ENCODE measurements at places on chromosomes 6 and 20.

GRCh38 chr6:31645325-31645724, 7.1 kb downstream of the BAG6 start:
- H3K4me3 ChIP-seq, result no peak overlapping the region
- peaks cover 51% of the 10 kb centered on the region for H3K36me3 ChIP-seq
- H3K4me1 ChIP-seq, result peaks cover 3% of the 10 kb centered on the region

DNA sequence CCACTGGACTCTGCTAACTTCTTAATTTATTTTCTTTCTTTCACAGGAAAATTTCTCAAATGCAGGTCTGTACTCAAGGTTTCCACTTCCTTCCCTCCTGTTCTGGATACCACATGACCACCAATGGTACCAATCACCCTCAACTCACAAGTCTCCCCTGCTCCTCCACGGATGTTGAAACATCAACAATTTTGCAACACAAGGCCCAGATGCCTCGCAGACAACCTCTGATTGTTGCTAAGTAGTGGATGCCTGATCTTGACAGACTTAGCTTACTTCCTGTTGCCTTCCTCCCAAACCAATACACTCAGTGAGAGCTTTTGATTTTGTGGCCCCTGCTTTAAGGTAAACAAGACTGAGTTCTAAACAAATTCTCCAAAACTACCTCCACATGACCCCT, 146.6 kb downstream of the FRK start:
- no peaks in the 10 kb centered on the region for H3K4me1 ChIP-seq
- DNase-seq, result no peak
- H3K27ac ChIP-seq, result no peak overlapping the region
- H3K4me3 ChIP-seq, result no peak overlapping the region

DNA sequence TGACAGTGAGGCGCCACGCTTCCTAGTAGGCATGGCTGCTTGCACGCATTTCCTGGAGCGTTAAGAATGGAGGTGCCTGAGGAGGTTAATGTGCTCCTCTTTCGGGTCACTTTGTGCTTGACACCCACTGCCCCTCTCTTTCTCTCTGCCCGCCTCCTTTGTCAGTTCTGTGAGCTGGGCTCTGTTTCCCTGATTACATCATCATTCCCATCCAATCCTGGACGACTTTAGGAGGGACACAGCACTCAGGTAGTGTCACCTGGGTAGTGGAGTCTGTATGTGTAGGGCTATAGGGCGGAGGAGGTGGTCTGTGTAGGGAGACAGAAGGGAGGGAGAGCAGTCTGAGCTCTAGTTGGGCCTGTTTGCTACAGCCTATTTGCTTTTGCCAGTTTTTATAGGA, 136.8 kb downstream of the JARID2 start:
- DNase-seq, result no peak
- H3K4me3 ChIP-seq, result no peak overlapping the region
- no peak overlapping the region for H3K27ac ChIP-seq

- no peaks in the 10 kb centered on the region for H3K4me1 ChIP-seq
- H3K27me3 ChIP-seq, result no peaks in the 10 kb centered on the region
- no peak overlapping the region for H3K27ac ChIP-seq
- DNase-seq, result no peak
- H3K4me3 ChIP-seq, result no peak overlapping the region
These were observed 379.2 kb upstream of the SLC35B3 start for GRCh38 chr6:8814440-8815000.

DNA sequence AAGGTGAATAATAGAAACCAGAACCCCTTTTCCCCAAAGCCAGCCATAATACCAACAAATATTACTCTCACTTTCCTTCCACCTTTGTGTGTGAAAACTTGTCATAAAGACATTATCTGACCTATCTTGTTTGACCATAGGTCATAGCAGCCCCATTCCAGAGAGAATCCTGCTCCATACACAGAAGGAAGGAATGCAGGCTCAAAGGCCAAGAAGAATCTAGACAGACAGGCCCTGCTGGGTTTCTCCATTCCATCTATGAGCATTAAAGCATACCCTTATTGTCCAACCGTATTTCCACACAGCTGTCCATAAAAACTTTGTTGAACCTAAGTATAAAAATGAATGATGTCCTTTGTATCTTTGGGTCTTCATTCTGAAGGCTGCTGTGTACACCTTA, 40.7 kb upstream of the KCNK5 start:
- H3K4me3 ChIP-seq, result no peak overlapping the region
- H3K36me3 ChIP-seq, result no peaks in the 10 kb centered on the region
- no peak overlapping the region for H3K27ac ChIP-seq
- no peak for DNase-seq

- peak overlapping the region; percentile 85 for H3K4me3 ChIP-seq
- H3K27ac ChIP-seq, result no peak overlapping the region
- no peak for DNase-seq
- H3K27me3 ChIP-seq, result no peaks in the 10 kb centered on the region
These were observed 2.6 kb downstream of the B4GALT5 start for GRCh38 chr20:49710971-49711666.

- DNase-seq, result peak; percentile 72
- no peak overlapping the region for H3K27ac ChIP-seq
- no peaks in the 10 kb centered on the region for H3K27me3 ChIP-seq
- H3K4me3 ChIP-seq, result no peak overlapping the region
- H3K4me1 ChIP-seq, result peaks cover 9% of the 10 kb centered on the region
- no peaks in the 10 kb centered on the region for H3K36me3 ChIP-seq
These were observed 44.6 kb downstream of the TAF4 start for GRCh38 chr20:62020935-62021701.

- H3K4me3 ChIP-seq, result no peak overlapping the region
- H3K27ac ChIP-seq, result no peak overlapping the region
- H3K36me3 ChIP-seq, result no peaks in the 10 kb centered on the region
These were observed 452.8 kb downstream of the KHDRBS2 start for GRCh38 chr6:61833176-61833755.

GRCh38 chr20:22791396-22791795, 207.0 kb upstream of the FOXA2 start:
- H3K27me3 ChIP-seq, result peaks cover 17% of the 10 kb centered on the region
- peaks cover 12% of the 10 kb centered on the region for H3K4me1 ChIP-seq
- H3K27ac ChIP-seq, result no peak overlapping the region
- H3K36me3 ChIP-seq, result no peaks in the 10 kb centered on the region
- DNase-seq, result no peak

GRCh38 chr6:123524781-123525180, 112.0 kb downstream of the TRDN start:
- H3K27ac ChIP-seq, result no peak overlapping the region
- DNase-seq, result no peak
- no peak overlapping the region for H3K4me3 ChIP-seq
- H3K27me3 ChIP-seq, result no peaks in the 10 kb centered on the region
- H3K36me3 ChIP-seq, result no peaks in the 10 kb centered on the region

DNA sequence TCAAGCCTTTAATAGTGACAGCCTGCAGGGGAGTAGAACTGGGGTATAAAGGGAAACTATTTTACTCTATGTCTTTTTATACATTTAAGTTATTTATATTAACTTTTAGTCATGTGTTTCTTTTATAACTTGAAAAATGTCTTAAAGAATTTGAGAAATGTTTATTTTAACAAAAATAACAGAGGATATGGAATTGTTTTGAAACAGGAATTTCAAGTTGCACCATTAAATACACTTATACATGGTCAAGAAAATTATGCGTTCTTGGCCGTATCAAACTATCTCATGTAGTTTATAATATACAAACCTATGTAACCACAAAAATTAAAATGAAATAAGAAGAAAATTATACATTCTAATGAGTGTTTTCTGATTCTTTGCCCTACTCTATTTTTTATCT, 282.7 kb downstream of the GRIK2 start:
- H3K36me3 ChIP-seq, result no peaks in the 10 kb centered on the region
- no peak overlapping the region for H3K4me3 ChIP-seq
- no peak overlapping the region for H3K27ac ChIP-seq

DNA sequence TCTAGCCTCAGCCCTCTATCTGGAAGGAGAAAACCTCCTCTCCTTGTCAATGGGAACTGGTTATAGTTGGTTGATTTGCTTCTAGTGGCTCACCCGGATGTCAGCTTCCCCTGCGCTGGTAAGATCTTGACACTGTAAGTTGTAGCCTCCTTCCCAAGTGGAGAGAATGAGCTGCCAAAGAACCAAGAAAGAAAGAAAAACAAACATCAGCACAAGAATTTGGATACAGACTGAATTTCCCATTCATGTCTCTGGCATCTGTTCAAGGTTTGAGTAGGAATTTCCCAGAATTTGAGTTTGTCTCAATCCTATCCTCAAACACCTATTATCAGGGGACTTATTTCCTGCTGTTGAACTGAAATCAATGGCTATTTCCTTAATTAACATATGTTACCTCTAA, 44.1 kb downstream of the ELOVL2 start:
- H3K4me1 ChIP-seq, result no peaks in the 10 kb centered on the region
- no peak overlapping the region for H3K27ac ChIP-seq
- no peaks in the 10 kb centered on the region for H3K36me3 ChIP-seq
- peak; percentile 13 for DNase-seq
- H3K4me3 ChIP-seq, result no peak overlapping the region

- H3K4me1 ChIP-seq, result peaks cover 13% of the 10 kb centered on the region
- peak overlapping the region; percentile 50 for H3K4me3 ChIP-seq
- DNase-seq, result peak; percentile 98
- H3K27me3 ChIP-seq, result no peaks in the 10 kb centered on the region
- peak overlapping the region; percentile 94 for H3K27ac ChIP-seq
These were observed 46.5 kb downstream of the ADTRP start for GRCh38 chr6:11732036-11732631.

- no peak overlapping the region for H3K4me3 ChIP-seq
- no peak for DNase-seq
- H3K4me1 ChIP-seq, result no peaks in the 10 kb centered on the region
- H3K27me3 ChIP-seq, result no peaks in the 10 kb centered on the region
These were observed 3.5 kb downstream of the FKBP1C start for GRCh38 chr6:63214816-63215215.

DNA sequence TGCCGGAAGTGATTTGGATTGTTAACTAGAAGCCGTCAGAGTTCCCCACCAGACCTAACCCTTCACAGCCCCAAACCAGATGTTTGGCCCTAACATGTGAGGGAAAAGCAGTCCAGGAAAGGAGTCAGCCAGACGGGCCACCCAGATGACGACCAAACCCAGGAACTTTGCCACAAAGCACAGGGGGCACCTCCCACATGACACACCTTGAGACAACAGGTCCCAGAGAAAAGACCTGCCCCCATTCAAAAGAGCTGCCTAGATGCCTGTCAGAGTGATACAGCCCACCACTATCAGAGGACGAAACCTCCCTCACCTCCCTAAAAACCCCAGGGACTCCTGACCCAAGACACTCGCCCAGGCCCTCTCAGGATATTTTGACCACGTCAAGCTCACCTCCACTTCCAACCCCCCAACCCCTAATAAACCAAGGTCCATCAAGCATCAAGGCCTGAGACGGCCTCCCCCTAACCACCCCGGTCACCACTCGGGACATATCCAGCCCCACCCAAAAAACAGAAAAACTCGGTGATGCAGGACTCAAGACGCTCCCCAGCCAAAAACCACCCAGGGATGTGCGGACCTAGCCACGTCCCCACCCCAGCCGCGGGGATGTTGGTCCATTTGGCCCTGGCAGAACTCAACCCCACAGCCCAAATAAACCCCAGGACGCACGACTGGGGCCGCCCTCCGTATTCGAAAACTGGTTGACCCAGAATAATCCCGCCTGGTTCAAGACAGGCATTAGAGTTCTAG, 662 bp downstream of the ZNF343 start:
- peaks cover 13% of the 10 kb centered on the region for H3K4me1 ChIP-seq
- peak overlapping the region; percentile 71 for H3K27ac ChIP-seq

DNA sequence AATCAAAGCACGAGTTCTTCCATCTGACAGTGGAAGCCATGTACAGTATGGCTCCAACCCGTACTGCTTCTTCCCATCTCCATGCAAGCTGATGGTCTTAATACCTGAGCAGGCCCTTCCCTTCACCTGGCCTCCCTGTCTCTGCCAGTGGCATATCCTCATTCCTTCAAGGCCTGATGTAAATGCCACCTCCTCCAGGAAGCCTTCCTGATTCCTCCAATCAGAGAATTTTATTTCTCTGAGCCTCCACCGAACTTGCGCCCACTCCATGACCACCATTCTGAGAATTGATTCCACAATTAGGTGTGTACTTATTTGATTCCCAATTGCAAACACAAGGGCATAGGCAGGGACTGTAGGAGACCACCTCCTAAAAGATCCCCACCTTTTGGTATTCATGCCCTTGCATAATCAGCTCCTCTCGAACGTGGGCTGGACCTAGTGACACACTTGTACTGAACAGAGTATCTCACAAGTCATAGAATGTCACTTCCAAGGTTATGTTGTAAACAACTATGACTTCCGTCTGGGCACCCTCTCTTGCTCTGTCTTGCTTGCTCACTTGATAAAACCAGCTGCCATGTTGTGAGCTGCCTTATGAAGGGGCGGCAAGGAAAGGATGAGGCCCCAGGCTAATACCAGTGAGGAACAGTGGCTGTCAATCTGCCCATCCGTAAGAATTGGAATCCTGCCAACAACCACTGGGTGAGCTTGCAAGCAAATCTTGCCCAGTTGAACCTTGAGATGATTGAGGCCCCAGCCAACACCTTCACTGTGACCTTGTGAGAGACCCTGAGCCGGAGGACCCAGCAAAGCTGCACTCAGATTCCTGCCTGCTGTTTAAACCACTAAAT, 38.8 kb downstream of the CPNE5 start:
- no peaks in the 10 kb centered on the region for H3K36me3 ChIP-seq
- no peaks in the 10 kb centered on the region for H3K4me1 ChIP-seq
- no peaks in the 10 kb centered on the region for H3K27me3 ChIP-seq
- no peak for DNase-seq

DNA sequence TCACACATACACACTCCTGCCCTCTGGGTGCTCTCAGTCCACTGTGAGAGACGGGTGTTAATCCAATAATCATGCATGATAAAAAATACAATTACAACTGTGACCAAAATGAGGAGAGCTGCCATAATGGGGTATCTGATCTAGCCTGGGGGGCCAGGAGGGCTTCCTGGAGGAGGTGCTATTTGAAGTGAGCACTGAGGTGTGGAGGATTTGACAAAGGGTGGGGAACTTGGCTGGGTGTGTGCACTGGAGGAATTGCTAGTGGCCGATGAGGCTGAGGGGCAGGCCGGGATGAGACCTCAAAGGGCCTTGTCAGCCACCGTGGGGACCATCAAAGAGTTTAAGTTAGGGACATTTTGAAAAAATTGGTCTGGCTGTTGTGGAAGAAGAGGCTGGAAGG, 34.8 kb downstream of the VSTM2L start:
- H3K27me3 ChIP-seq, result no peaks in the 10 kb centered on the region
- no peak overlapping the region for H3K27ac ChIP-seq
- H3K4me3 ChIP-seq, result no peak overlapping the region
- no peaks in the 10 kb centered on the region for H3K4me1 ChIP-seq
- DNase-seq, result no peak

- H3K36me3 ChIP-seq, result no peaks in the 10 kb centered on the region
- no peak for DNase-seq
- no peak overlapping the region for H3K27ac ChIP-seq
- no peaks in the 10 kb centered on the region for H3K27me3 ChIP-seq
These were observed 28.0 kb downstream of the CAP2 start for GRCh38 chr6:17421406-17421805.

GRCh38 chr20:49136817-49137571, 51.1 kb downstream of the STAU1 start:
- H3K4me3 ChIP-seq, result no peak overlapping the region
- H3K36me3 ChIP-seq, result peaks cover 17% of the 10 kb centered on the region

GRCh38 chr20:20229595-20229994, 138.3 kb upstream of the INSM1 start:
- DNase-seq, result peak; percentile 24
- no peaks in the 10 kb centered on the region for H3K36me3 ChIP-seq
- H3K4me1 ChIP-seq, result no peaks in the 10 kb centered on the region
- H3K27ac ChIP-seq, result no peak overlapping the region

Data from GM23248 (cell line).